WERI-Rb-1 (cell line): ENCODE measurements at places on chromosomes 5 and 9.
A peak's percentile ranks its signal among the peaks of the same experiment; 100 is the strongest.

- no peak for DNase-seq
These were observed 72.4 kb downstream of the KIAA0825 start for GRCh38 chr5:94545870-94546625.

DNA sequence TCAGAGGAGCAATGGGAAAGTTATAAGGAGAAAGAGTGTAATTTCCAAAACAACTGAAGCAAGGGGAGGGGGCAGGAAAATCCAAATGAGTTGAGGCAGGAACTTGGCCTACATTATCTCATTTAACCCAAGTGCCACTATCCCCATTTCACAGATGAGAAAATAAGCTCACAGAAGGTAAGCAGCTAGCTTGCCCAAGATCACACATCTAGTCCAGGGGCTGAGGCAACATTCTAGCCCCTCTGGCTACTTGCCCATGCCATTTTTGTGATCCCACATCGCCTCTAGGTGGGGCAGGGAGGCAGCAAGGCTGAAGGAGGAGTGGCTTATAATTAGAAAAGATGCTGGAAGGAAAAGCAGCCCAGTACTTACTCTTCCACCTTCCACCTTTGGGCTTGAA, 2.6 kb upstream of the PSIP1 start:
- peak; percentile 21 for DNase-seq

- no peak for DNase-seq
These were observed 30.1 kb downstream of the B4GALT1 start for GRCh38 chr9:33136721-33137670.

GRCh38 chr5:1065143-1065750, 46.6 kb downstream of the SLC12A7 start:
- no peak for DNase-seq

GRCh38 chr9:21455320-21455719, 15.1 kb downstream of the IFNA1 start:
- DNase-seq: peak; percentile 16

GRCh38 chr9:13436591-13436990, 157.1 kb upstream of the MPDZ start:
- no peak for DNase-seq

DNA sequence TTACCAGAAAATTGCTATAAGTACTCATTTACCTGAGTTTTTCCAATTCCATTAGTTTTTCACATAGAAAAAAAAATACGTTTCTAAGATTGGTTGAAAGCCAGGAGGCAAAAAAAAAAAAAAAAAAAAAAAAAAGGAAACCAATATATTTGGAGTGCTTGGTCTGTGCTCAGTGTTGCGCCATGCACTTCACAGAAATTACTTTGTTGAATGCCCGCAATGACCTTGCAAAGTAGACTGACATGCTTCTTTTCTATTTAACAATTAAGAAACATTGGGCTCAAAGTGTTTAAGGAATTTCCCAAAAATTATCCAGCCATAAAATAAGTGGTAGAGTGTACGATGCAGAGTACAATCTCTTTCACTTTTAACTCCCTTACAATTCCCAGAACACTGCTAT, 65.2 kb upstream of the PAPPA start:
- no peak for DNase-seq

DNA sequence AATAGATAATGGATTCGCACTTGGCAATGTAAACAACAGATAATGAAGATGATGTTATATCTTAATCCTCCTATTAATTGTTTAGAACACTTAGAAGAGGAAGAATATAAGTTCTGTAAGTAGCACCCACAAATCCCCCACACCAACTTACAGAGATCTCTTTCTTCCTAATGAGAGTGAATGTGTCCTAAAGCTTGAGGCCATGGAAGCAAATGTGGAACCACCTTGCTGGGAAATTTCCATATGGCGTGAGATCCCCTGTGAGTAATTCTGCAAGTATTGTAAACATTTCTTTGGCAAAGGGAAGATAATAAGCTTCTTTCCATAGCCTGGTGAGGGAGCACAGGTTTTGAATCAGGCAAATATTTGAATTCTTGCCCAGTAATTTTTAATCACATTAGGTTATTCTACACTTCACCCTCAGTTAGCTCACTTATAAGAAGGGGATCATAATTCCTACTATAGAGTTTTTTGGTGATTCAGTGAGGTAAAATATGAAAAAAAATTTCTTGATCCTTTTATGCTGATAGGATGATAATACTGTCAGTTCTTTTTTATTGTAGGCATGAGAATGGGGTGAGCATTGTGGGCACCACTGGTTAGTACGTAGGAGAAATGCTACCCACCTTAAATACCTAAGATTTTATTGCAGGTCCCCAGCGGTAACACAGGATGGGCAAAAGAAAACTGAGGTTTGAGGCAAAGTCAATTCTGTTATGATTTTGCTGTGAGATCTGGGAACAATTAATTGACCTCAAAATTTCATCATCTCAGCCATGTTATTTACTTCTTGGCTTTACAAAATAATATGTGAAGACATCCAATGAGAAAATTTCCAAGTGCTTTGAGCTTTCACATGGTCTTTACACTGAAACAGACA, 574.8 kb downstream of the PSAT1 start:
- no peak for DNase-seq

GRCh38 chr5:169100735-169101075, 200.2 kb downstream of the SLIT3 start:
- DNase-seq: no peak

DNA sequence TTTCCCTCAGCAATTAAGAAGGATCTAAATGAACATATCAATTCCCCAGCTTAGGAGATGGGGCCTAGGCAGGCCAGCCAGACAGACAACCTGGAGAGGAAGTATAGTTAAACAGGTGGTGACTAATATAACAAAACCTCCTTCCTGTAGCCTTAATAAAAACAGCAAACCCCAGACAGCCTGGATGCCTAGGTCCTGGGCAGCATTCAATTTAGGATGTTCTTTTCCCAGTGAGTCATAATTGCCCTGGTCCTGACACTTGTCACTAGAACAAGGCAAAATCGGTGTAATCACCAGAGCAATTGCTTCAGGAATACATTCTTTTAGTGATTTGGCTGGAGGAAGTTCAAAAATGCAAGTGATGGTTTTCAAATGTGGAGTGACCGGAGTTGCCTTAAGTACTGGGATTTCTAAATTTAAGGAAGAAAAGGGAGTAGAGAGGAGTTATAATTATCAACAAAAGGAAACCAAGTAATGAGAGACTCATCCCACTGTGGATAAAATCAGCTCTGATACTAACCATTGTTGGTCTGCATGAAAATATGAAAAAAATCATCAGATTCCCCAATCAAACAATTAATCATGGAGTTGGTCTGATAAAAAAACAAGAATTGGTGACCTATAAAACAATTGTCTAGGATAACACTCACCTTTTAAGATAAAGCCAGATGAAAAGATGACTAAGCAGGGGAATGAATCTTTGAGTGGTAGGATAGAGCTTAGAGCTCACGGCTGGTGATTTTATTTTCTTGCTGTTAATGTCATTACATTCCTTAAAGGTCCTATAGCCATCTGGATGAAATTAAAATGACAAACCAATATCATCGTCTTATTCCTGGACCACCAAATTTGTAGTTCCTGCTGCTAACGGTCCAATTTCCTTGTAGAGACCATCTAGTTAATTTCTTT, 39.0 kb upstream of the TARS1 start:
- DNase-seq: no peak
